ENCODE measurements at places on chromosomes 16 and 17.

DNA sequence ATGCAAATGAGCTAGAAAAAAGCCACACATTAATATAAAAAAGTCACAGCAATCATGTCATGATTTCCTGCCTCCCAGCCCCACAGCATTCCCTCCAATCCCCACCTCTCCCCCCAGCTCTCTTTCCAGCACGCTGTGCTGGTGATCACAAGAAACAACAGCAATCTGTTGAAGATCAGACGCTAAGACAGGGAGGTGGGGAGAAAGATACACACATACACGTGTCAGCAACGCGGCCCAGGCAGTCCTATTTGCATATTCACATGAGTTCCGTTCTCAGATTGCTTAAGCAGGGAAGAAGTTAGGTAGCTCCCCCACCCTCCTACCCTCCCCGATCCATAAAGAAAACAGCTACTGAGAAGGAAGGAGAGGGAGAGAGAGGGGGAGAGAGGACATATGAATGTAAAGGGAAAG lies 405.5 kb upstream of the PSMD7 start:
- DNase-seq, result no peak

GRCh38 chr16:88922114-88922825 lies 54.7 kb downstream of the CBFA2T3 start:
- DNase-seq, result no peak

- DNase-seq, result no peak
Measured at GRCh38 chr17:56274491-56274890, 121.2 kb downstream of the ANKFN1 start.

DNA sequence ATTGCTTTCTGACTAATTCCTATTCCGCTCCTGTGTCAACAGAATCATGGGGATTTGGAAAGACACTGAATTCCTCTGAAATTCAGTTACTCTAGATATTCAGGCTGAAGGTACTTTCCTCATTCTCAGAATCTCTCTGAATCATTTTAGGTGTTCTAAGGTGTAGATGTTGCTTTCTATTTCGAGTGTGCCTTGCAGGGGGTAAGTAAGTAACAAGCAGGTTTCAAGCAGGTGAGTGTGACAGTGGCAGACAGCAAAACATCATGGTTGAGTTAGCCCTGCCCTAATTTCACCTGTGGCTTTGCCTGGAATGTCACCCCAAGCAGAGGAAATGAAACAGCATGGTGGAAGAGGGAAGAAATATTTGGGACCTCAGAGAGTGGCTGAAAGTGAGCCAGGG lies 75.1 kb downstream of the SHISA9 start:
- no peak for DNase-seq

DNA sequence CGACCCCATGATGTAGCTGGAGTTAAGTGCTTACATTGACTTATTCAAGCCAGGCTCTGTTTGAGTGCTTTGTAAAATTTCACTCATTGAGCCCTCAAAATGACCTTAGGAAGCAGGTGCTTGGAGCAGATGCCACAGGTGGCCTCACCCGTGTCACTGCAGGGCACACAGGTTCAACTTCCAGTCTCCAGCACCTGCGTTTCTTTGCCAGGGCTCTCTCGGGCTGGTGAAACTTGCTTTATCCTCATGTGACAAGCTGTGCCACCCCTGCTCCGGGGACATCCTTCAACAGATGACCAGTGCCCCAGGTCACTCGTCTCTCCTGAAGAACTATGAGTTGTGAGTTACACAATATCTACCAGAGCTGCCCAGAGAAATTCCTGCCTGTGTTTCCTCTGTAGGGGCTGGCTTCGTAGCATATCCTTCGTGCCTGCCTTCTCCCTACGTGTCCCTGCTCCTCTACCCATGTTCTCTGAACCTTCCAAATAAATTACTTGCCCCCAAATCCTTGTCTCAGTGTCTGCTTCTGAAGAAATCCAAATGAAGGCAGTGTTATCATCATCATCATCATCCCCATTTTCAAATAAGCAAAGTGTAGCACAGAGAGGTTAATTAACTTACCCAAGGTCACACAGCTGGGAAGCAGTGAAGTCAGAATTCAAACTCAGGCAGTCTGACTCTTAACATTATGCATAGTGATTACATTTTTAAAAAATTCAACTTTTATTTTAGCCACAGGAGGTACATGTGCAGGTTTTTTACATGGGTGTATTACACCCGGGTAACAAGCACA lies 352.5 kb downstream of the NPIPA8 start:
- DNase-seq, result no peak

GRCh38 chr16:89292443-89293078 lies 75.1 kb downstream of the ZNF778 start:
- no peak for DNase-seq

DNA sequence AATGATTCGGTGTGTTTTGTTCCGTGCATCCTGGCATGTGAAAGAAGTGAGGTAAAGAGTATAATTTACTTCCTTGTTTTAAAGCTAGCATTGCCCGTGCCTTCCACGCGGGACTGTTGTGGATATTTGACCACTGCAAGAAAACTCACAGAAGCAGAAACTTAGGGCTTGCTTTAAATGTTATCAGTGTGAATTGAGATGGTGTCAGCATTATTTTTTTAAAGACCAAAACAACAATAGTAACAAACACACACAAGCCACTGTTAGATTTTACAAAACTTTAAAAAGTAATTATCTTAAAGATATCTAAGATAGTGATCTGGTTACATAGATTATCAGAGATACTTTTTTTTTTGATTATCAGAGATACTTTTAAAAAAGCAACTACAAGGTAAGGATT lies 47.4 kb downstream of the WWOX start:
- DNase-seq, result no peak

DNA sequence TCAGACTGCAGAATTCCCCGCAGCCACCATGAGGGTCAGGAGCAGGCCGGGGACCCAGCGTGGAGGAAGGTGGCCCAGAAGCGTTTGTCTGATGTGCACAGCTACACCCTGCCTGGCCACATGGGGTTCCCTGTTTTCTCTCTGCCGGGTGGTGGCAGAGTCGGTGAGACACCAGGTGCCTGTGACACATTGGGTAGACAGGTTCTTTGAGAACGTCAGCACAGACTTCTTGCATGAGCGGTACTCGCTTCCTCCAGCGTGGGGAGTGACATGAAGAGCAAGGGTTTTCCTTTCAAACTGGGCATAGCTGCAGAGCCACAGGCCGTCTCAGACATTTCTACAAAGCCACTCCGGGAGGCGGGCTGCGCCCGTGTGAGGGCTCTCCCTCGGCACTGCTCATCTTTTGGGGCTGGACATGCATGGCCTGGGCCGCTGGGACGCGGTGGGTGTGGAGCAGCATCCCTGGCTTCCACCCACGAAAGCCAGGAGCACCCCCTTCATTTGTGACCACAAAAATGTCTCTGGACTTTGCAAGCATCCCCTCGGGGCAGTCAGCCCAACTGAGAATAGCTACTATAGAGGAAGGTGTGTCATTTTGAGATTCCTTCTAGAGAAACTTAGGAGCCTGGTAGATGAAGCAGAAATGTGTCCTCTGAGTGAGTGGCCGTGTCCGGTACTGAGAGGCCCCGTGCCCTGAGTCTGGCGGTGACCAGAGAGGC lies 26.0 kb downstream of the NME3 start:
- no peak for DNase-seq

DNA sequence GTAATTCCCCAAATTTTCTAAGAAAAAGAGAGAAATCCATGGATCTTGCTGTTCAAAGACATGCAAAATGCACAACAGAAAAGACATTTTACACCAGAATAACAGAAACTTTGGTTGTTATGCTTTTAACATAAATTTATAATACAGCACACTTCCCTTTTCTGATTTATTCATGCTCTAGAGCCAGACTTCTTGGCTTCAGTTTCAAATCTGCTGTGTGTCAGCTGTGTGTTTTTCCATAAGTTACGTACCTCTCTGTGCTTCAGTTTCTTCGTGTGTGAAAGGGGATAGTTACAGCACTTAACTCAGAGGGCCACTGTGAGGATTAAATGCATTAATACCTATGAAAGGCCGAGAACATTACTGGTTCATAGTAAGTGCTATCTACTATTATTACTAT lies 6.8 kb upstream of the CCL3L1 start:
- no peak for DNase-seq

DNA sequence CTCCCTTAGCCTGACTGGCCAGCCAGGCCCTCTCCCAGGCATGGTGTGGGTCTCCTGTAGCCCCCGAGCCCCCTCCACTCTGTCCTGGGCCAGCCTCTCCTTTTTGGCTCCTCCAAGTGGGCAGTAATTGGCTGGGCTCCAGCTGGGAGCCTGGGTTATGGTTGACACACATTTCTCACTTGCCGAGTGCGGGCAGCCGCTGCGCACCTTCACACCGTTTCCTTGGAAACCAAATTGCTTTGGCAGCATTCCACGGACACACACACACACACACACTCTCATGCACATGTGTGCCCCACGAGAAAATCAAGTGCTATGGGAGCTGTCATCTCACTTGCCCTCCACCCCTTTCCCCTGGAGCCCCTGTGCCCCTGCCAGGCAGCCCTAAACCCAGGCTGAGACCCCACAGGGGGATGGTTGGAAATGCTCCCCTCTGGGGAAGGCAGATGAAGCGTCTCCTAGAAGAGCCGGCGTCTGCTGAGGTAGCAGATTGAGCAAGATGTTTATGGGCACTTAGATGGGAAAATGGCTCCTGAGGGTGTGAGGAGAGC lies 402.7 kb upstream of the TNRC6C start:
- DNase-seq, result no peak

Data from NCI-H1930 (cell line).